ENCODE measurements at places on chromosomes 6 and 20.

DNA sequence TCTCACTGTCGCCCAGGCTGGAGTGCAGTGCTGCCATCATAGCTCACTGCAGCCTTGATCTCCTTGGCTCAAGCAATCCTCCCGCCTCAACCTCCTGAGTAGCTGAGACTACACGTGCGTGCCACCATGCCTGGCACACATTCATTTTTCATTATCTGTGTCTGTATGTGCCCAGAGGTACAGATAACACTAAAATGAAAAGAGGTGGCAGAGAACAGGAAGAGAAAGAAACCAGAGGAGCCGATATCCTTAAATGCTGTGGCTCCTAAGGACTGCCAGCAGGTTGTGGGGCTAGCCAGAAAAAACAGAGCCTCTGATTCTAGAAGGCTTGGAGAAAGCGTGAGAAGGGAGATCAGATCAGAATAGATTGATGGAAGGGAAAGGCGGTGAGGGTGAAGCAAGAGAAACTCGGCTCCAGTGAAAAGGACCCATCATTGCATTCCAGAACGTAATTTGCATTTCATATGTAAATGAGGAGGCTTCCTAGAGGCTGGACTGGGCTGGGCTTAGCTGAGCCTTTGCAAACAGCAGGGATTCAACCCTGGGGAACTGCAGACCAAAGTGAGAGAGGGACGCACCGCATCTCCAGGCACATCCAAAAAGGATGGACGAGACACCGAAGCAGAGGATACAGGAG is 64.2 kb downstream of the GCNT2 start:
- no peak for DNase-seq

DNA sequence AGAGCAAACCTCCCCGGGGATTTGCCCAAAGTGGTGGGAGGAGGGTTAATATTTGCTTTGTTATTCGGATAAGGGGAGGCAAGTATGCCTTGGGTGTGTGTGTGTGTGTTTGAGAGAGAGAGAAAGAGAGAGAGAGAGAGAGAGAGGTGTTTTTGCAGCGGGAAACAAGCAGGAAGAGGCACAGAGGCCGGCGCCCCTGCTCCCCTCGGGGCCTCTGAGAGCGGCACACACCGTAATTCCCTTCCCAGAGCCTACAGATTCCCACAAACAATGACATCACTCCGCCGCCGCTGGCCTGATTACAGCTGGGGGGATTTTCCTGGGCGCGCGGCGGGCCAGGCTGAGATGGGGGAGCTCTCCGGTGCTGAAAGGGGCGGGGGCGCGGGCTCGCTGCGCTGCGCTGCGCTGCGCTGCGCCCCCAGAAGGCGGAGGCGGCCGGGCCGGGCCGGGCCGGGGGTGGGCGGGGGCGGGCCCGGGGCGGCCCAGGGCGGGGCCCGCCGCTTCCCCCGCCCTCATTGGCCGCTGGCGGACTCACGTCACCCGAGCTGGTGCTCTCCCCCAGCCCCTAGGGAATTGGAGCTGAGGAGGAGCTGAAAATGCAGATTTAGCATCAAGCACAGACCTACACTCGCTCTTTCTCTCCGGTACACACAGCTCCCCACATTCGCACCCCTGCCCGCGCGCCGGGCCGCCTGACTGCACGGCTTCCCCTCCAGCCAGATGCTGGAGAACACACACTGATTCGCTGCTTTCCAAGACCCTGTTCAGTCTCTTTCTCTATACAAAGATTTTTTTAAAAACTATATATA is at the start of gene PCSK2:
TSS of gene PCSK2 (plus strand) at position 631 of the 809 bp plus-strand sequence. CDS start 266 bp downstream, outside the sequence.
- no peak for DNase-seq

- DNase-seq: no peak
These were observed 160.5 kb downstream of the RNASET2 start for GRCh38 chr6:166795879-166796278.

DNA sequence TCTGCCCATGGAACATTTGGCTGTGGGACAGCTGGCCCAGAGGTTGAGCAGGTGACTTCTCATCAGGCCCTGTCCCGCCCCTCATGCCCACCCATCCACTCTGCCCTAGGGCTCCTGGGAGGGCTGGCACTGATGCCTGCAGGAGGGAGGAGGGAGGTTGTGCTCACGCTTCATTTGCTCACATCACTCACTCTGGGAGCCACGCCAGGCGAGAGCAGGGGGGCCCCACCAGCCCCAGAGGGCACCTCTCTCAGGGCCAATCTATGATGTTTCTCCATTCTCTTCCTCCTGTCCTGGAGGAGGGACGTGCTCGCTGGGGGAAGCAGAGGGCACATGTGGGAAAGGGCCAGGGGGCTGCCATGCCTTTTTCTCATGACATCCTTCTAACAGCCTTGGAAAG is 10.9 kb upstream of the GLP1R start:
- DNase-seq: no peak

- DNase-seq: peak; percentile 73
These were observed 17.5 kb upstream of the FAM110A start for GRCh38 chr20:815914-816606.

GRCh38 chr20:24206995-24207394 is 218.4 kb upstream of the GGTLC1 start:
- DNase-seq: no peak

GRCh38 chr6:149114167-149114566 is 203.3 kb upstream of the TAB2 start:
- no peak for DNase-seq

- DNase-seq: no peak
These were observed 243.8 kb upstream of the PMEPA1 start for GRCh38 chr20:57953638-57954037.

- DNase-seq: no peak
These were observed 389.8 kb downstream of the GRIK2 start for GRCh38 chr6:101783287-101783686.

GRCh38 chr6:98578016-98578415 is 256.4 kb upstream of the POU3F2 start:
- DNase-seq: no peak

DNA sequence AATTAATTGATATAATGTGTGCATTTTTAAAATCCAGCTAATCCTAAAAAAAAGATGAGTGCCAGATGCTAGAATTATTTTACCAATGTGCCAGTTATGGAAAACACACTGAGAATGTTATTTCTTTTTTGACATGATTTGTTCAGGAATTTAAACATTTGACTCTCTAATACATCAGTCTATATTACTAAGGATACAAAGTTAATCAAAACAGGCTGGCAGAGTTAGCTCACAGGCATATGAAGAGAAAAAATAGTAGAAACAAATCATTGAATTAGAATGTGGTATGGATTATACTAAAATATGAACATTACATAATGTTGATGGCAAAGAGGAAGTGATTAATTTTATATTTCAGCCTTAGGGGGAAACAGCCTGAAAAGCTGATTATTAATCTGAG is 368.3 kb upstream of the GJE1 start:
- DNase-seq: no peak

- no peak for DNase-seq
These were observed 31.1 kb downstream of the DOP1A start for GRCh38 chr6:83098589-83098988.

DNA sequence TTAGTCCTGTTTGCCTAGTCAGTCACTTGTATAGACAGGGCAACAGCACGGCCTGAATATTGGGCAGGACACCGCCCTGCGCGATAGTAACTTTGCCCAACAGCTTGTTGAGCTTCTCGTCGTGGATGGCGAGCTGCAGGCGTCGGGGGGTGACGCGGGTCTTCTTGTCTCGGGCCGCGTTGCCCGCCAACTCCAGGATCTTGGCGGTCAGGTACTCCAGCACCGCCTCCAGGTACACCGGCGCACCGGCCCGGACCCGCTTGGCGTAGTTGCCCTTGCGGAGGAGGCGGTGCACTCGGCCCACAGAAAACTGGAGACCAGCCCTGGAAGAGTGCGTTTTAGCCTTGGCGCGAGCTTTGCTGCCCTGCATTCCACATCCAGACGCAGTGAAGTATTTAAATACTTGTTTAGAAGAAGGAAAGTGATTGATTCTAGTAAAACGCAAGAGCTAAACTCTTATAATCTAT is 92.8 kb upstream of the BTN3A2 start:
- no peak for DNase-seq

GRCh38 chr6:17863901-17864754 is 123.3 kb downstream of the KIF13A start:
- no peak for DNase-seq

DNA sequence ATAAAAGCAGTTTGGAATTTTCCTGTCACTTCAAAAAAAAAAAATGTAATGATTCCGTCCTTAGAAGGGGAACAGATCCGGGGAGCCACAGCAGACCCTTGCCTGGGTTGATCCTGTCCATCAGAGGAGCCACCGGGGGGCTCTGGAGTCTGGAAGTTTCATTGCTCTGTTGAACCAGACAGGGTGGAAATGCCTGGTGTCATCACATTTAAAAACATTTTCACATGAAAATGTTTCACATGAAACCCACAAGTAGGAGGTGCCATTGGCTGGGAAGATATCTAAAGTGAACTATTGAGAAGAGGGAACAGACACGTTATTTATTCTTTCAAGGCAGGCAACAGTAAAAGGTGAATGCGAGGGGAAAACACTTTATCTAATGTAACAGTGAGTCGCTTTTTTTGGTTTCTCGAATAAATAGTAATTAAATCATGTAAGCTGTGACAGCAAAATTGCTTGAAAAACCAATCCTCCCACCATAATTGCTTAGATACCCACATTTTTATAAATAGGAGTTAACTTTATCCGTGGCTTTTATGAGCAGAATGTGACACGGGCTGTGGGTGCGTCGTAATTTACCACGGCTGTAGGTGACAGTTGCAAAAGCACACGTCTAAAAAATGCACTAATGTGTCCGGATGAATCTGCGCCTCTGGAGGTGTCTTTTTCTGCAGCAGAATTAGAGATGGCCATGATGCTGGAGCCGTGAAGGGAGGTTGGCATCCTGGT is 323.4 kb downstream of the TAF4 start:
- no peak for DNase-seq

DNA sequence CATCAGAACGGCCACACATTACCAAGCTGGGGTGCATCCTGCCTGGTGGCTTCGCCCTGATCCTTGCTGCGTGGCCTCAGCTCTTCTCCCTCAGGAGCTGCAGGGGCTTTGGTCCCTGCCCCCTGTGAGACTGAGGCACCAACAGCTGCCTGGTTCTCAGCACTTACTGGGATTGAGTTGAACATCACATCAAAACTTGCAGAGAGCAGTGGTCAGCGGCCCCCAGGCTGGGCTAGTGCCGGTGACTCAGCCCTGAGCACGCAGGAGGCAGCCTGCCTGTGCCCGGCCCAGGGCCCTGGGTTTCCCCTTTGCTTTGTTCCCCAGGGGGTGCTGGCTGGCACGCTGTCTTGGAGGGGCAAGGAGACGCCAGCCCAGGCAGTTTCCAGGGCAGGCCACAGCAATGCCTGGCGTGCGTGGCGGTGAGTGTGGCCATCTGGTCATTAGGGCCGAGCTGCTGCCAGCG is 63.3 kb downstream of the DLL1 start:
- DNase-seq: no peak

- no peak for DNase-seq
These were observed 1.6 kb downstream of the SLC22A7 start for GRCh38 chr6:43299338-43300293.

- no peak for DNase-seq
These were observed 261.4 kb upstream of the TFAP2D start for GRCh38 chr6:50451826-50452400.

DNA sequence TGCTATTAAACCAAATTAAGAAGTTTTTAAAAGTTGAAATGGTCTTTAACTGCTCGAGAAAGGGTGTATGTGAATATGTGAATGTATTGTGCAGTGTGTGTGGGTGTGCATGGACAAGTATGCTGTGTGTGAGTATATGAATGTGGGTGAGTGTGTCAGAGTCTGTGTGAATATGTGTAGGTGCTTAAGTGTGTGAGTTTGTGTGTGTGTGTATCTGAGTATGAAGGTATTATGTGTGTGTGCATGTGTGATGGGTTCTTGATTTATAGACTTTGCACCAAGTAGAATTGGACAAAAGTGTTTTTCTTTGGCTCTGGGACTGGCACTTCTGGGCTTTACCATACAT is 21.6 kb downstream of the EYA2 start:
- no peak for DNase-seq

DNA sequence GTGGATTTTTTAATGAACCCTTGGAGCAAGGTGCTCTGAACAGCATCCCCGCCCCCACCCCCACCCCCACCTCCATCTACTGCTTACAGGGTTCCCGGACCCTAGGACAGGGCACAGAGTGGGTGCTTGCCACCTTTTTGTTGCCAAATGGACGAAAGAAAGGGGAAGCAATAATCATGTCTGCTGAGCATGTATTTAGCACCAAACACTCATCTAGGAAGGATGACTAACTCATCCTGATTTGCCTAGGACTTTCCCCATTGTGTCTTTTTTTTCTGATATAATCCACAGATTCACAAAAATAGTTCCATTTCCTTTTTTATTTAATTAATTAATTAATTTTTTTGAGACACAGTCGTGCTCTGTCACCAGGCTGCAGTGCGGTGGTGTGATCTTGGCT is 1.2 kb upstream of the PLTP start:
- DNase-seq: no peak

DNA sequence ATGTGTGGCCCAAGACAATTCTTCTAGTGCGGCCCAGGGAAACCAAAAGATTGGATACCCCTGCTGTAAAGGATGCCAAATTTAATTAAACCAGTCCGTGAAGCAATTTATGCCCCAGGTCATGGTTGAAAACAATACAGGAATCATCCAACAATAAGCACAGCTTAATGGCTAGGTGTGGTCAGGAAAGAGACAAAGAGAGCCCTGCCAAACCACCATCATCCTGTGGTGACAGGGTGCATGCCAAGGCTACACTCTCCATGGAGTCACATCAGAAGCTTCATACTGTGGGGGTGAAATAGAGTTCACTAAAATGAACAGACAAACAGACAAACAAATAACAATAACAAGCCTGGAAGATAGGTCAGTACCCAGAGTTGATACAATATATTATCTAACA is 62.7 kb downstream of the DZANK1 start:
- no peak for DNase-seq

GRCh38 chr6:169141671-169142537 is 111.7 kb downstream of the THBS2 start:
- no peak for DNase-seq

Measured in CD4-positive, alpha-beta T cell treated with Interleukin-2 at 100 ng/mL for 4 hours (primary cell).